Kidney (tissue), 22 donors: ENCODE measurements at places on chromosomes 3 and 15. TPM values are rescaled to one million over a fixed set of nuclear protein-coding genes. Genes with fewer than 3 reads are reported as not detected.

DNA sequence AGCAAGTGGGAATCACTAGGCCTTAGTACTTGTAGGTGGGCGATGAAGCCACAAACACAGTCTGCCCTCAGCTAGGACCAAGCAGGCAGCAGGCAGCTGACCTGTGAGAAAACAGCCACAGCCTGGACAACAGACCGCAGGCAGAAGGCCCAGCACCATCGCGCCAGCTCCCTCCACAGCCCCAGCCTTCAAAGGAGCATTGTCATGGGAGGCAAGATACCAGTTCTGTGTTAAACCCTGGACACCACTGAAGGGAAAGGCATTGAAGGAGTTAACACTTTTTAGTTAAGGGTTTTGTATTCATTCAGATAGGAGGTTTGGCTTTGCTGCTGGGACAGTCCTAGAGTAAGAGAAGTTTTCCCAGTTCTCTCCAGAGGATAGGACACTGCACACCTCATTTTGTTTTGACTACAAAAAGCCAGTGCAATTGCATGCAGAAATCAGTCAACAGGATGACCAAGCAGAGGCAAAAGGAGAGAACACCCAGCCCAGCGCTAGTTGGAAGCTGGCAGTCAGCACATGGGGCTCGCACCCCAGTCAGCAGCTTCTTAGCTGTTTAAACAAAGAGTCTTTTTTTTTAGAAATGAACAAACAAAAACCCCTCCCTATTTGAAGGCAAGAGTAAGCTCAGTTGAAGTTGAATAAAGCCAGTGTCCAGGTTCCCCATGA lies 286.1 kb upstream of the TPM1 start:
- DNase-seq: no peak

DNA sequence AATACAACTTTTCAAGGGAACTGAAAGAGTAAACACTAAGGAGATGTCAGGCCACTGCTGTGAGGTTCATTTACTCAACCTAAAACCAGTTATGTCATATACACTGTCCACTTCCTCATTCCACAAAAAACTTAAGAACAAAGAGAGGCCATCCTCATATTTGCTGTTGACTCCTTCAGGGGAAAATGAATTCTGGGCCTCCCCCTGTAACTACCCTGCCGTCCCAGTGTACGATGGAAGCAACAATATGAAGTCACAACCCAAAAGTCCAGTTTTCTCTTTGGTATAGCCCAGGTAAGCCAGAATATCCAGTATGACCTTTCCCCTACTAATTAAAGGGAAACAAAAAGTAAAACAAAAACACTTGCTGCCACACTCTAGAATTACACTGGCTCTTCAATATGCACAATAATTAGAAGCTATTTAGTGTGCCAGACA lies 16.2 kb downstream of the CEP152 start:
- DNase-seq: no peak

The GPR27 gene
- 17.9 TPM for total RNA-seq

The SAMMSON gene
- 0.98 TPM for total RNA-seq

- DNase-seq: no peak
Observed at GRCh38 chr15:57541805-57542504, 49.7 kb upstream of the MYZAP start.

DNA sequence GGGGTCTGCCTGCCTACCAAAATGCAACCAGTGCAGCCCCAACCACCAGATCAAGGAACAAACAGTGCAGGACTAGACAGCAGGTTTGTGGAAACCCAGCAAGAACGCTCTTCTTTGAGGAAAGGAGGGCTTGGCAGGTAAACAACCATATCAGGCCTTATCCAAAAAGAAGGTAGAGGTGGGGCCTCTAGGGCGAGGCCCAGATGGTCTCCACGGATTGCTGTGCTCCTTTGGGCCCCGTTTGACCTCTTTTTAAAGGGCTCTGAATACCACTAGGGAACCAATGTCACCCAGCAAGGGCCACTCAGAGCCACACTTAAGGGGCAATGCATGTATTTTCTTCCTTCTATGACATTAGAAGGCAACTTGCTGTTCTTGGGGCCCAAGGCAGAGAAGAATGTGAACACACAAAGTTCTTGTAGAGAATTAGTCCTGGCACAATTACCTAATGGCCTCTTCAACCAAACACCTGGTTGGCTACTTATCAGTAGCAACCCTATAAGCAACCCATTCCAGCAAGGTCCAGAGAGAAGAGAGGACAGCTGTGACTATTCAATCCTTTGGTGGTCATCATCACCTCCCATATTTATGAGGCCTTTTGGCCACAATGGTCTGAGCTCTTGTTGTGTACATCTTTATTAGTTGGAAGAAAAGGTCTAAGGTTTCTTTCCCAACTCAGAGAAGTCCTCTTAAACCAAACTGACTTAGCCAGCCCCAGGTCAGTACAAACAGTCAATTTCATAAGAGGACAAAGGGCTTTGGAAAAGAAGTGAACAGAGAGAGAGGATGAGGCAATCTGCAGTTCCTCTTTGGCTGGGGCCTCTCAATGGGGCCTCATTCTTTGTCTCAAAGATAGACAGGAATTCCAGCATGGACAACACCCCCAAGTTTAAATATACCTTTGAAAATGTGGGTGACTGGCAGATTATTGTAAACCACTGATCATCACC lies 36.0 kb downstream of the FOXP1 start:
- DNase-seq: no peak

The XIRP1 gene
- 0.09 TPM for total RNA-seq

The SNTN gene
- total RNA-seq: not detected
